NCI-H1930 (cell line): ENCODE measurements at places on chromosomes 2 and 18.
A peak's percentile ranks its signal among the peaks of the same experiment; 100 is the strongest.

GRCh38 chr18:74400813-74401212 is 56.3 kb downstream of the DIPK1C start:
- DNase-seq: no peak

DNA sequence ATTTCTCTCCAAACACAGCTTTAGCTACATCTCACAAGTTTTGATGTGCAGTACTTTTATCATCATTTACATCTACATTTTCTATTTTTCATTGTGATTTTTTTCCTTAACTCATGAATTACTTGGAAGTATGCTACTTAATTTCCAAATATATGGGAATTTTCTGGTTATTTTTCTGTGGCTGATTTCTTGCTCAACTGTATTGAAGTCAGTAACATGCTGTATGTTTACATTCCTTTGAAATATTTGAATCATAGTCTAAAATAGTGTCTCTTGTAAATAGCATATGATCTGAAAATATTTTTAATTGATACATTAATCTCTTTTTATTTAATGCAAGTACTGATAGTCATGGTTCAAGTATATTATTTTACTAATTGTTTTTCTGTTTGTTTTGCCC is 26.0 kb upstream of the GALNT5 start:
- DNase-seq: no peak

GRCh38 chr2:238644095-238645081 is 203.5 kb upstream of the TWIST2 start:
- no peak for DNase-seq

- DNase-seq: peak; percentile 49
Measured at GRCh38 chr2:102619414-102620319, at the start of gene SLC9A2. SLC9A2 (plus strand) TSS chr2:102619553; CDS start chr2:102619849, 296 bp downstream.

- no peak for DNase-seq
Measured at GRCh38 chr18:58569490-58569911, 59.4 kb downstream of the ALPK2 start.

DNA sequence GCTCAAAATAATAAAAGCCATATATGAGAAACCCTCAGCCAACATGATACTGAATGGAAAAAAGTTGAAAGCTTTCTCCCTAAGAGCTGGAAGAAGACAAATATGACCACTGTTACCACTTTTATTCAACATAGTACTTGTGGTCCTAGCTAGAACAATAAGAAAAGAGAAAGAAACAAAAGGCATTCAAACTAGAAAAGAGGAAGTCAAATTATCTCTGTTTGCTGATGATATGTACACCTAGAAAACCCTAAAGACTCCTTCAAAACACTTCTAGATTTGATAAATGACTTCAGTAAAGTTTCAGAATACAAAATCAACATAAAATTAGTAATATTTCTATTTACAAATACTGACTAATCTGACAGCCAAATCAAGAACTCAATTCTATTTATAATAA is 328.8 kb upstream of the GCFC2 start:
- DNase-seq: no peak

- DNase-seq: no peak
Measured at GRCh38 chr2:61471905-61472805, 1.3 kb upstream of the USP34 start.

DNA sequence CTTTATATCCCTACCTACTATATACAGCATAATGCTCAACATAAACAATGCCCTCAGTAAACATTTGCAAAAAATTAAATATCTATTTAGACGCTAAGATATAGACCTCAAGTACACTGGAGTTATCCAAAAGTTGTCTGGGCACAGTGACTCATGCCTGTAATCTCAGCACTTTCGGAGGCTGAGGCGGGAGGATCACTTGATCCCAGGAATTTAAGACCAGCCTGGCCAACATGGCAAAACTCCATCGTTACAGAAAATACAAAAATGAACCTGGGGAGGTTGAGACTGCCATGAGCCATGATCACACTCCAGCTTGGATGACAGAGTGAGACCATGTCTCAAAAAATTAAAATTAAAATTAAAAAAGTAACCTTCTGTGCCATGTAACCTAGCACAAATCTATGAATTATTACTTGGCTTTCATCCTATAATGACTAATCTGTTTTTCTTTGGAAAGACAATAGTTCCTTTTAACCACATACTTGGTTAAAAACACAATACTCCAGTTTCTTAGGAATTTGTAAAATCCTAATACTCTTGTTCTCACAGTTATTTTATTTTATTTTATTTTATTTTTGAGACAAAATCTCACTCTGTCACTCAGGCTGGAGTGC is 6.7 kb upstream of the TNFAIP6 start:
- no peak for DNase-seq

DNA sequence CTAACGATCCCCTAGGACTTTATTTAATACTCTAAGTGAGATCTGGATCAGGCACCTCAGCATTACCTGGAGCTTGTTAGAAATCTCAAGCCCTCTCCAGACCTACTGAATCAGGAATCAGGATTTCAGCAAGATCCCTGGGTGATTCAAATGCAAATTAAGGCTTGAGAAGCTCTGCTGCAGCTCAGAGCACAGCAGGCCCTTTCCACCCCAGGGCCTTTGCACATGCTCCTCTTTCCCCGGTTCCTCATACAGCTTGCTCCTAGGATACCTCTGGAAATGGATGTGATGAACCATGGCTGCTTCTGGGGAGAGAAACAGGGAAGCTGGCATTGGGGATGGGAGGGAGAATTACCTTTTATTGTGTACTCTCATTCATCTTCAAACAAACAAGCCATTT is 40.3 kb upstream of the MGAT4A start:
- DNase-seq: no peak

DNA sequence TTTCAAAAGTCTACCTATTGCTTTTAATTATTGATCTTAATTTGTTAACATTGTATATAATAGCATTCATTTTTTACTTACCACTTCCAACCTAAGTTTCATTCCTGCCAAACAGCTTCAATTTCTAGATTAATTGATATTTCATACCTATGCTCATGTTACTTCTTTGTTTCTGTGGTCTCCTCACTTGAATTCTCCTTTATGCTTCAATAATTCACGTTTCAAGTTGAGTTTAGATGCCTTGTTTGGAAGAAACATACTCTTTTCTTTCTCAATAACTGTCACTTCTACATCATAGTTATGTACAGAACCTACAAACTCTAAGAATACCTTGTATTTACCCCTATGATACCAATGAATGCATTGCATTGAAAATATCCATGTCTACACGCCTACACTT is 862.2 kb upstream of the LRATD1 start:
- no peak for DNase-seq

GRCh38 chr2:121231385-121232000 is 53.5 kb downstream of the TFCP2L1 start:
- DNase-seq: no peak

- no peak for DNase-seq
Measured at GRCh38 chr2:27756091-27756490, 15.4 kb upstream of the MRPL33 start.

DNA sequence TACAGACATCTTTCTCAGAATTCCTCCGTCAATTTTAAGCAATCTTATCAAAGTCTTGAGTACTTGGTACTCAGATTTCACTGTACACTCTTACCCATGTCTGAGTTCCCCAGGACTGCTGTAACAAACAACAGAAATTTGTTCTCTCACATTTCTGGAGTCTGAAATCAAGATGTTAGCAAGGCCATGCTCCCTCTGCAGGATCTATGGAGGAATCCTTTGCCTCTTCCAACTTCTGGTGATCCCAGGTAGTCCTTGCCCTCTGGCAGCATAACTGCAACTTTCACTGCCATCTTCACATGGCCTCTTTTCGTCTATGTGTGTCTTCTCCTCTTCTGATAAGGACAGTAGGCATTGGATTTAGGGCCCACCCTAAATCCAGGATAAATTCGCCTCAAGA is 17.1 kb upstream of the CACNB4 start:
- DNase-seq: no peak

DNA sequence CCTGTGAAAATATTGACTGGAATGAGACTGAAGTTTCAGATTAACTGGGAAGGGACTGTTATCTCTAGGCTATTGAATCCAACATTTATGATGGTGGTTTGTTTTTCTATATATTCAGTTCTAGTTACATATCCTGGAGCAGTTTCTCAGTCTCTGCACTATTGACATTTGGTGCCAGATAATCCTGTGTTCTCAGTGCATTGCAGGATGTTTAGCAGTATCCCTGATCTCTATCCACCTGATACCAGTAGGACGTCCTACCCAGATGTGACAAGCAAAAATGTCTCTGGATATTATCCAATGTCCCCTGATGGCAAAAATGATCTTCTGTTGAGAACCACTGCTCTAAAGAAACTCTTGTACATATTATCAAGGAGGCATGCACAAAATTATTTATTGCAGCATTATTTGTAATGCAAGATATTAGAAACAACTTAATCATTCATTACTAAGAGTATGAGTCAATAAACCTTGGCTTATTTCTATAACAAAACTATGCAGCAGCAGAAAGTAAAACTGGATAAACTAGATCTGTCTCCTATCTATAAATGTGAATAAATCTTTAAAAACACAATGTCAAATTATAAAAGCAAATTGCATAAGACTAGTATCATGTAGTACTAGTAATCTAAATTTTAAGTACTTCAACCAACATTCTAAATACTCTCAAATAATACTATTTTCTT is 369.3 kb upstream of the RND3 start:
- DNase-seq: no peak
